ENCODE measurements at places on chromosomes 7 and 10.

DNA sequence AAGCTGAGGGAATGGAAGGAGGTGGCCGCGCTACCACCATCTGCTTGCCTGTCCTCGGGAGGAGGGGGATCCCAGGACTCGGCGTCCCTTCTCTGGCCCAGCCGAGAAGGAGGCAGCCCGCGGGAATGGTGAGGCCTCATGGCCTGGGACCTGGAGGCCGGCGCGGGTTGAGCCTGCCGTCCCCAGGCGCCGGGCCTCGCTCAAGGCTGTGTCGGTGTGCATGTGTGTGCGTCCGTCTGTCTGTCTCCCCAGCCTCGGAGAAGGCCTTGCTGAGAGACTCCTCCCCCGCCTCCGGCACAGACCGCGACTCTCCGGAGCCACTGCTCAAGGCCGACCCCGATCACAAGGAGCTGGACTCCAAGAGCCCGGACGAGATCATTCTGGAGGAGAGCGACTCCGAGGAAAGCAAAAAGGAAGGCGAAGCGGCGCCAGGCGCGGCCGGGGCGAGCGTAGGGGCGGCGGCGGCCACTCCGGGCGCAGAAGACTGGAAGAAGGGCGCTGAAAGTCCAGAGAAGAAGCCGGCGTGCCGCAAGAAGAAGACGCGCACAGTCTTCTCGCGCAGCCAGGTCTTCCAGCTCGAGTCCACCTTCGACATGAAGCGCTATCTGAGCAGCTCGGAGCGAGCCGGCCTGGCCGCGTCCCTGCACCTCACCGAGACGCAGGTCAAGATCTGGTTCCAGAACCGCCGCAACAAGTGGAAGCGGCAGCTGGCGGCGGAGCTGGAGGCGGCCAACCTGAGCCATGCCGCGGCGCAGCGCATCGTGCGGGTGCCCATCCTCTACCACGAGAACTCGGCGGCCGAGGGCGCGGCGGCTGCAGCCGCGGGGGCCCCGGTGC lies 1.3 kb downstream of the HMX3 start:
- no peak for DNase-seq

- no peak for DNase-seq
Measured at GRCh38 chr10:30013757-30014156, 45.6 kb downstream of the JCAD start.

DNA sequence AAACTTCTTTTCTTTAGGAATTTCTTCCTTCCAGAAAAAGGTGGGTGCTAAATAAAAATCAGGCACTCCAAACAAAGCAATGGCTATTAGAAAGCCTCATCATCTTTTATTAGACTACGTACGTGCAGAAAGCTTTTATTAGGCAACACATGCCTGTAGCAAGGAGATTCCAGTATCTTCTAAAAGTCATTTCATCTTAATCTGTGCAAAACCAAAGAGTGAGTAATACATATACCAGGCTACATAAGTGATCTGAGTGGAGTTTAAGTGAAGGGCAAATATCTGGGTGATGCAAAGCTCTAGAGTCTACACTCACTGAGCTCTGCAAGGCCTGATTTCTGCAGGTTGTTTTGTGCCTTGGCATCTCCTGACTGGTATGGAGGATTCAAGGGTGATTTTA lies 231.7 kb downstream of the ELMO1 start:
- no peak for DNase-seq

- no peak for DNase-seq
Measured at GRCh38 chr7:30787486-30787885, 16.3 kb downstream of the MINDY4 start.

- DNase-seq, result no peak
Measured at GRCh38 chr10:15747632-15748031, 27.9 kb upstream of the ITGA8 start.

DNA sequence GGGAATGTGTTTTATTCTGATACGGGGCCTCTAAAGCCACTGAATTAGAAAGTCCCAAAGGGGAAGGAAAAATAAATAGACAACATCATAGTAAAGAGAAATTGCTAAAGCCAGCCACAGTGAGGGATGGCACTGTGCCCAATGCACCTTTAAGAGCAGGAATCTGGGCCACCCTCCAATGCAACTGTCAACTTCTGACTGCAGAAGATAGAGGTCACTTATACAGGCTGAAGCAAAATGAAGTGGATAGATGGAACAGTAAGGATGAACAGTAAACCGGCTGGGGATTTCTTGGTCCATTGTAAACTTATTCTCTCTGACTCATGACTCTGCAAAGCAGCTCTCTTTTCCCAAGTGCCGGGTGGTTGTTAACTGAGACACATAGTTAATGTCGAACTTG lies 54.0 kb upstream of the KCNIP2 start:
- DNase-seq, result no peak

DNA sequence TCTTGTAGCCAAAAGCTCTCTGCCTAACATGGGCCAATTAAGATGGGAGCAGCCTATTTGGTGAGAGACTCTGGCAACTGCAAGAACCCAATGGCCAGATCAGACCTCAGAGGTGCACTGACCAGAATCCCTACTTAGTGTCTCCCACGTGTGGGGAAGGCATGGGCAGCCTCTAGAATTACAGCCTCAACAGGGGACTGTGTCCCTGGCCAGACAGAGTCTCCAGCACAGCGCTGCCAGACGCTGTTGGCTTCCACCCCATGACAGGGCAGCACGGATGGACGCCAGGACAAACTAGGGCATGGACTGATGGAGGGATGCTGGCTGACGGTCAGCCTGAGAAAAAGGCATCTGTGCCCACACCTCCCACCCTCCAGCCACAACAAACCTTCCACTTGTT lies 729.3 kb upstream of the AUTS2 start:
- no peak for DNase-seq

DNA sequence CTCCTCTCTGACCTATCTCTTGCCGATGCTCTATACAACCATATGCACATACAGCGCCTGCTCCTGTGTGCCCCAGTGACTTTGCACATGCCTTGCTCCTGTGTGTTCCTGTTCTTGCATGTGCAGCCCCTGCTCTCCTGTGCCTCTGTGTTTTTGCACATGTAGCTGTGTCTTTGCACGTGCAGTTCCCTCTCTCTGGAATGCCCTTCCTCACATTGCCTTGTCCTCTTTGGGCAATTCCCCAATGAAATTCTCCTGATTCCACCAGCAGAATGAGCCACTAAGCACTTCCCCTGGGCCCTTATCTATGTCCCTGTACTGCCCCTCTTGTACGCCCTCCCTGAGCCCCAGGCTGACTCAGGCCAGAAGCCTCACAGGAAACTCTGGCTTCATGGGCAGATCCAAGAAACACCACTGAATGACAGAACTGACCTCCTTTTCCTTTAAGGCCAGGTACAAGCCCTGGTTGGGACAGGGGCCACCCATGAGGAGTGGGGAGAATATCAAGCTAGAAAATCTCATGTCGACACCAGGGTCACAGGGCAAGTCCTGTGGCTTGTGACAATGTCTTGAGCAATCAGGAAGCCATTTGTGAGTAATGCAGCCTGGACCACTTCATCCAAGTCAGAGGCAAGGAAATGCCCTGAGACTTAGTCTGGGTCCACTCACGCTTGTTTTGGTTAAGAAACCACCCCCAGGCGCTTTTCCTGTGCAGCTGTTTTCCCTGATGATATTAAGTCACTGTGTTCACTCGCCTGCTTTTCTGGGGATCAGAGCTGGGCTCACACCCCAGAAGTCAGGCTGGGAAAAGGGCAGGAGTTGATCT lies 1.9 kb upstream of the ARHGAP22 start:
- DNase-seq, result no peak

- DNase-seq, result no peak
Measured at GRCh38 chr10:71255808-71256660, 43.7 kb downstream of the UNC5B start.

DNA sequence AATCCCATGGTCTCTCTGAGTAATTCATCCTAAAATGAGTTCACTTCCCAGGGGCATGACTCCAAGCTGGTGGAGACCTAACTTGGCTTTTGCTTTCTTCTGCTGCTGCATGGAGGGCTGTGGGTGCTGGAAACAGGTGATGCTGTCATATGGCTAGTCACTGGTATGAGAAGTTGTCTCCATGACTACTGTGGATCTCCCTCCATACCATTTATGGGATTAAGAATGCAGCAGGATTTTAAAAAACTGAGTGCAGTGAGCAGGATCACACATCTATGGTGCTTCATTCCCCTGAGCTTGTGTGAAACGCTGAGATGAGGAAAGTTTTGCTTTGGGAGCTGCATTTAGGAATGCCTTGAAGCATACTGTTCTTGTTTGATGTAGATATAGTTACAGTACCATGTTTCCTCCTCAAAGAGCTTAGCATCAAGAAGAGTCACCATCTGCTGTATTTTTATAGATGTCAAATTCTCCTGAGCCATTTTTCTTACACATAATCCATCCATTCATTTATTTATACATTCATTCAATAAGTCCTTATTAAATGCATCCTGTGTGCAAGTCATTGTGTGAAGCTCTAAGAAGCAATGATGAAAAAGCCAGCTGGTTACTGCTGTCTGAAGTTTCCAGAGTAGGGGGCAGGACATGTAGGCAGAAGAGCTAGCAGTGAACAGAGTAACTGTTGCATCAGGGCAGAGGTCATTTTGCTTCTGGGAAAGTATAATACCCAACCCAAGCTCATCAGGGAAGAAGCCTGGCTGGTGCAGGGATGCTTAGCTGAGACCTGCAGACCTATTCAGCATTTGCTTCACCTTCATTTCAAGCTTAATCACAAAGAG lies 534.8 kb downstream of the AUTS2 start:
- DNase-seq, result no peak

GRCh38 chr10:120949609-120950031 lies 98.5 kb downstream of the WDR11 start:
- no peak for DNase-seq

Data from iPS-NIHi11 (cell line).